Stimulated activated CD4-positive, alpha-beta T cell treated with anti-CD3 and anti-CD28 coated beads, Interleukin-4, amount 100 ng/mL, for 1 hour (primary cell): ENCODE measurements at places on chromosomes 7 and 10.

DNA sequence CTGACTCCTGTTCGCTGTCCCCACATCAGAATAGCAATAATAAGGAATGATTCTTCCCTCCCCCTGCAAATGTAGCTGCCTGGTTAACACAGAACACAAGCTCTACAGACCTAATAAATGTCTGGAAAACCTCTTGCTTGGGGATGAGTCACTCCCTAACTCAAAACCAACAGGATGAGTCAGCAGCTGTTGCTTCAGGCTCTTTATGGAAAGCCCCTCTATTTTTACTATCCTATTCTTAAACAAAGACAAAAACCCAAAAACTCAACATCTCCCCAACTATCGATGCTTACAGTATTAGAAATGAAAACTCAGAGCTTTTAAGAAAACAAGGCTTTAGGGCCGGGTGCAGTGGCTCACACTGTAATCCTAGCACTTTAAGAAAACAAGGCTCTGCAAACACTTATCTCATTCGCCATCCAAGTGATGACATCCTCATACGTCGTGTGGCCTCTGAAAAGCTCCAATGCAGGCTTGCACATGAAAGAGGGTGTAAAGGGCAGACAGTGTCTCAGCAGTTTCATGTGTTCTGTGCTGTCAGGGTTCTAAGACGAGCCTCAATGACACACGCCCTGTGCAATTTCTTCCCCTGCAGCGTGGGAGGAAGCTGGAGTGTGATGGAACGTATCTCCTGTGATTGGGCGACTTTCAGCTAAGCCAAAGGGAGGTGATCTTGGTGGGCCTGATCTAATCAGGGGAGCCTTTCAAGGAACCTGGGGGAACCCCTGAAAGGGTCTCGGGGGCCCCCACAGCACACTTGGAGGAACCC, 70.1 kb downstream of the AMZ1 start:
- DNase-seq, result peak; percentile 65

DNA sequence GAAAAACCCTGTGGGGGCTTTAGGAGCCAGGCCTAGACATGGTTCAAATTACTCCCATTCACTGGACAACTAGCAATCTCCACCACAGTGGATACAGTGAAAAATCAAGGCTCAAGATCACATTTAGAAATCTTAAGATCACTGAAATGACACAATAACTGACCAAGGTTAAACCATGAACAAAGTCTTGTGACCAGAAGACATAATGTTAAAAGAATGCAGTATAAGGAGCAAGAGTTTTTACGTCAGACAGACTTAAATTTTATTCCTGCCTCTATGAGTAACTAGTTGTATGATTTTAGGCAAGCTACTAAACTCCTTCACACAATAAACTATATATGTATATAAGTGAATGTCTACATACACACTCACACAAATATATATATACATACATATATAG, 68.5 kb downstream of the MICU1 start:
- no peak for DNase-seq

DNA sequence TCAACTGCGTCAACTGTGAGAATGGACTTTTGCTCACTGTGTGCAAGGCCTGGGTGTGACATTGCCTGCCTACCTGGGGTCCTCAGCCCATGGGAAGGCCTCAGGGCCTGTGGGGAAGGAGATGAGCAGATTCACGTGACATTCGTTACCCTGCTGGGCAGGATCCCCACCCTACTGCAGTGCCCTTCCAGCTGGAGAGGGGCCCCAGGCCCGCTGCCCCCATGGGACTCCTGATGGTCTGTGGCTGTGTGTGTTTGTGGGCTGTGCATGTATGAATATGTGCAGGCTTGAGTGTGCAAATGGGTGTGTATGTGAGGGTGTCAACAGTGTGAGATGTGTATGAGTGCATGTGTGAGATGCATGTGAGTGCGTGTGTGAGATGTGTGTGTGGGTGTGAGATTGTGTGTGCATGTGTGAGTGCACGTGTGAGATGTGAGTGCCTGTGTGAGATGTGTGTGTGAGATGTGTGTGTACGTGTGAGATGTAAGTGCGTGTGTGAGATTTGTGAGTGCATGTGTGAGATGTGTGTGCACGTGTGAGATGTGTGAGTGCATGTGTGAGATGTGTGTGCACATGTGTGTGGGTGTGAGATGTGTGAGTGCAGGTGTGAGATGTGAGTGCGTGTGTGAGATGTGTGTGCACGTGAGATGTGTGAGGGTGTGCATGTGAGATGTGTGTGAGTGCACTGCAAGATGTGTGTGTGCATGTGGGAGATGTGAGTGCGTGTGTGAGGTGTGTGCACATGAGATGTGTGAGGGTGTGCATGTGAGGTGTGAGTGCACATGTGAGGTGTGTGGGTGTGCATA, 29.7 kb downstream of the PPIF start:
- DNase-seq, result no peak

- no peak for DNase-seq
Observed at GRCh38 chr7:92727755-92728154, 108.6 kb downstream of the CDK6 start.

- no peak for DNase-seq
Observed at GRCh38 chr7:8232999-8233847, 28.7 kb downstream of the ICA1 start.

GRCh38 chr7:44805950-44806349, 9.5 kb downstream of the PPIA start:
- no peak for DNase-seq

- DNase-seq, result no peak
Observed at GRCh38 chr10:121694327-121694965, 96.2 kb upstream of the FGFR2 start.

DNA sequence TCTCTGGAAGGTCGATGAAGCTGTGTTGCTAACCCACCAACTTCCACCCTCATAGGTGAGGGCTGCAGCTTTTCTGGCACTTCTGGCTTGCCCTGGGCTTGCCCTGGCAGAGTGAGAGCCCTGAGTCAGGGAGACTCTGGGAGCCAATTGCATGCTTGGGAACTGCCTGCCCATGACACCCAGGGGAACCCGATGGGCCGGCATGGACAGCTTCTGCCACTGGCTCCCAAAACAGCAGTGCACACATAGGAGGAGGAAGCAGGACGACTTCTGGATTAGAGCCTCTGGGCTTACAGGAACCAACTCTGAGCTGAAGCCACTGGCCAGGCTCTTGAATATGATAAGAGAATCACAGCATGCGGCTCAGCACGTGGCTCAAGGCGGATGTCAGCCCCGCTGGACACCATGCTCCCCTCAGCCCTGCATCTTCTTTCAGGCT, 135.2 kb upstream of the UNC5B start:
- no peak for DNase-seq

DNA sequence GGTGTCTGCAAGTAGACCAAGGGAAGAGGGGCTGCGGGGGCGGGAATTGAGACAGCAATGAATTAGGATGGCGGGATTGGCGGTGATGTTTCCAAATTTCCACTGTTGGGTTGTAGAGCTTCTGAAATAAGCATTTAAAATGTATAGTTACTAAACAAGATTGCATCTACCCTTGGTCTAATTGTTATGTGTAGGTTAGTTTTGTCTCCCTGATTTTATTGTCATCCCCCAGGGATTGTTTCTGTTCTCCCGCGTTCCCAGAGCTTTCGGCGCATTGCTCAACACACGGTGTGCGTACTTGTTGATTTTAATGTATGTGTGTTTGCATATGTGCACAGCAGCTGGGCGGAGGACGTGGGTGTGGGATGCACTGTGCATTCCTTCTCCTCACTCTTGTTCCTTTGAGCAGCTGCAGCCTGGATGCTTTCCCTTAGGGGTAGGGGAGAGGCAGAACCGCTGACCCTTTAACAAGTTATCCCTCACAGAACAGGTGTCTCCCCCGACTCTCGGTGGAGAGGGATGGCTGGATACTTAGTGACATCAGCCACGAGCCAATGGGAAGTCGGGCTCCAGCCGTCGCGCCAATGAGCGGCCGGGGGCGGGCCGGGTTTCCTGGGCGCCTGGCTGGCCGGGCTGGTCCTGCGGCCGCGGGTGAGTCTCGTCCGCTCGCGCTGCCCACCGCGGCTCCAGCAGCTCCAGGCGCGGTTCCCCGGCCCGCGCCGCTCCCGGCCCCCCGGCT, at the start of gene TSPAN33:
Gene TSPAN33 (plus strand): TSS at position 613 of the 739 bp plus-strand sequence. CDS start 274 bp downstream, outside the sequence.
- DNase-seq, result peak; percentile 74

GRCh38 chr10:66833861-66834260, 92.0 kb upstream of the LRRTM3 start:
- no peak for DNase-seq

DNA sequence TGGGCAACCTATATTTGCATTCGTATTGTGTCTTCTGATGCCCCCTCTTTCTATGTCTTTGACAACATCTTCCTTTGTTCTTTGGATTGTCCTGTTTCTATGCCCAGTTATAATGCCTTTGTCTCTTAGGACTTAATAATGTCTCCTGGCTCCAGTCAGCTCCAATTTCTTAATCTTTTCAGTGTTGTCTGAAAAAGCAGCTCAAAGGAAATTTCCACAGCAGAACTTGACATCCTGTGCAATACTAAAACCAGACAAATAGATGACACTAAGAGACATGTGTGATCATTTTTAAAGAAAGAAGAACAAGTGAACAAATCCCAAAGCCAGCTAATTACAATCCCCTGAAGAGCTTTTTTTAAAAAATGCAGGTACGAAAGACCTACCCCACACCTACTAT, 47.7 kb upstream of the RNF148 start:
- DNase-seq, result no peak

- no peak for DNase-seq
Observed at GRCh38 chr7:100899432-100899831, 3.7 kb upstream of the ACHE start.

DNA sequence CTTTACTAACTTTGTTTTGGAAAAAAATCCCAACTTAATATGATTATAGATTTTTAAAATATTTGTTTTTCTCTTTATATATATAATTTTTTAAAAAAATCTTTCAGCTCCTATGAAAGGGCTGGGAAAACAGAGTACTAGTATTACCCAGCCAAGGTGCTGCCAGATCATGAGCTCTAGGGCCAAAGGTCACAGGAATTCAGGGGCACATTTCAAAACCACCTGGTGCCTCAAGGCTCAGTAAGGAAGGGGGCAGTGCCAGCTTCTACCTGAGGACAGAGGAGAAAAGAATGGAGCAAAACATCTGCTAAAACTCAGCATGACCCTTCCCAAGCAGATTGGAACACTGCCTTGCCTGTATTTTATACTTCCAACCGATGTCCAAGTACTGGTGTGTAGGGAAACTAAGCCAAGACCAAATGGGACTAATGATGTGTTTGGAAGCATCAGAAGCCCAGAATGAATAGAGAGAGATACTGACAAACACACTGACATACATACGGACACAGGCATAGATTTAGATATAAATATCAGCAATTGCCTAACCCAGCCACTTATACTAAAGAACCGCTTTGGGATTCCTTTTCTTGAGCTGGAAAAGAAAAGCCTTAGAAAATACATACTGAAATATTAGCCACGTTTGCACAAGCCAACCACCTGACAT, 667.3 kb downstream of the PARD3 start:
- DNase-seq, result no peak

- no peak for DNase-seq
Observed at GRCh38 chr10:76026905-76027304, 595.5 kb downstream of the LRMDA start.

GRCh38 chr10:127928021-127928806, 21.3 kb downstream of the PTPRE start:
- DNase-seq, result no peak

DNA sequence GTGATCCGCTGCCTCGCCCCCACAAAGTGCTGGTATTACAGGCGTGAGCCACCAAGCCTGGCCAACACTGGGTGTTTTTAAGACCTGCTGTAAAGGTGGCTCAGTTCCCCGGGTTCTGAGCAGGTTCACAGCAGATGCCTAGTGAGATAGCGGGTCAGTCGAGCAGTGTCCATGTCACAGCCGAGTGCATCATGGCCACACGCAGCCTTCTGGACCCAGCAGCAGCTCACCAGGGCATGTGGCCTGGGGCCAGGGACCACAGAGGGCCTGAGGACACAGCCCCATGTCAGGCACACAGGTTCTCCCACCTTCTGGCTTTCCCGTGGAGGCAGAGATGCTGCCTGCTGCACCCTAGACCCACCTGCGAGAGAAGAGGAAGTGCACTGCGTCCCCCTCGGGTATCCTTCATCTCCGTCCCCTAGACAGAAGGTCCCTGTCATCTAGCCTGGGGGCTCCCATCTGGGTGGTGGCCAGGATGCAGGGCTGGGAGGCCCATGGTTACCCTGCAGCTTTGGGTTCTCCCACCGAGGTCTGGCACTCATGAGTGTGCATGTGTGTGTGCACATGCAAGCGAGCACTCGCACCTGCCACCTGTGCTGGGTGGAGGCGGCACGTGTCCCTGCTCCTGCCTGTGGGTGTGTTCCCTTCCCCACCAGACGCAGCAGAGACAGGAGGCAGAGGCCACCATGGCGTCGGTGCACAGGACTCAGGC, 98.6 kb downstream of the NKX6-2 start:
- DNase-seq, result no peak

DNA sequence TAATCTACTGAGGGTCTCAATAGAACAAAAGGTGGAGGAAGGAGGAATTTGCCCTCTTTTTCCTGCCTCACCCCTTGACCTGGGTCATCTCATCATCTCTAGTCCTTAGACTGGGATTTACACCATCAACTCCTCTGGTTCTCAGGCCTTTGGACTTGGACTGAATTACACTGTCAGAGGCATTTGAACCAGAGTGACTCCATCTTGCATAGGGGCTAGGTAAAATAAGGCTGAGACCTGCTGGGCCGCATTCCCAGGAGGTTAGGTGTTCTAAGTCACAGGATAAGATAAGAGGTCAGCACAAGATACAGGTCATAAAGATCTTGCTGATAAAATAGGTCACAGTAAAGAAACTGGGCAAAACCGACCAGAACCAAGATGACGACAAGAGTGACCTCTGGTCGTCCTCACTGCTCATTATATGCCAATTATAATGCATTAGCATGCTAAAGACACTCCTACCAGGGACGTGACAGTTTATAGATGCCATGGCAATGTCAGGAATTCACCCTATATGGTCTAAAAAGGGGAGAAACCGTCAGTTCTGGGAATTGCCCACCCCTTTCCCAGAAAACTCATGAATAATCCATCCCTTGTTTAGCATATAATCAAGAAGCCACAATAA, 84.0 kb downstream of the C1GALT1 start:
- DNase-seq, result no peak

GRCh38 chr7:135714534-135715009, 13.4 kb downstream of the SLC13A4 start:
- DNase-seq, result no peak

GRCh38 chr10:124287791-124288190, 130.9 kb downstream of the OAT start:
- no peak for DNase-seq
